ENCODE measurements at places on chromosomes 1 and 21. TPM values are rescaled to one million over a fixed set of nuclear protein-coding genes. Genes with fewer than 3 reads are reported as not detected.

DNA sequence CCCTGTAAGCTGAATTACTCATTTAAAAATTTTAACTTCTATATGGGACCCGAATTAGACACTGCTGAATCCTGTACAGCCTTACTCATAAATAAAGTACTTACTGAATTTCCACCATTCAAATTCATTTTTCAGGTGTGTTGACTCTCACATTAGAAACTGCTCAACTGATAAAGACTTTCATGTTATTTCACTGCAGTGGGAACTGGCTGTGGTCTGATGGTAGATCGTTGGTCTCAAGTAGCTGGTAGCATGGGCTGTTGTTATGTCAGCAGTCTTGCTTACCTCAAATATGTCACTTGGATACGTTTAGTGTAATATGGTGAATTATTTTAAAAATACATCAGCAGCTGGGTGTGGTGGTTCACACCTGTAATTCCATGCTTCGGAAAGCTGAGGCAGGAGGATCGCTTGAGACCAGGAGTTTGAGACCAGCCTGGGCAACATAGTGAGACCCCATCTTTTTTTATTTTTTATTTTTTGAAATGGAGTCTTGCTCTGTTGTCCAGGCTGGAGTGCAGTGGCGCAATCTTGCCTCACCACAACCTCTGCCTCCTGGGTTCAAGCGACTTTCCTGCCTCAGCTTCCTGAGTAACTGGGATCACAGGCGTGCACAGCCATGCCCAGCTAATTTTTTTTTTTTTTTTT lies 10.4 kb downstream of the DEGS1 start:
- no peak for DNase-seq

DNA sequence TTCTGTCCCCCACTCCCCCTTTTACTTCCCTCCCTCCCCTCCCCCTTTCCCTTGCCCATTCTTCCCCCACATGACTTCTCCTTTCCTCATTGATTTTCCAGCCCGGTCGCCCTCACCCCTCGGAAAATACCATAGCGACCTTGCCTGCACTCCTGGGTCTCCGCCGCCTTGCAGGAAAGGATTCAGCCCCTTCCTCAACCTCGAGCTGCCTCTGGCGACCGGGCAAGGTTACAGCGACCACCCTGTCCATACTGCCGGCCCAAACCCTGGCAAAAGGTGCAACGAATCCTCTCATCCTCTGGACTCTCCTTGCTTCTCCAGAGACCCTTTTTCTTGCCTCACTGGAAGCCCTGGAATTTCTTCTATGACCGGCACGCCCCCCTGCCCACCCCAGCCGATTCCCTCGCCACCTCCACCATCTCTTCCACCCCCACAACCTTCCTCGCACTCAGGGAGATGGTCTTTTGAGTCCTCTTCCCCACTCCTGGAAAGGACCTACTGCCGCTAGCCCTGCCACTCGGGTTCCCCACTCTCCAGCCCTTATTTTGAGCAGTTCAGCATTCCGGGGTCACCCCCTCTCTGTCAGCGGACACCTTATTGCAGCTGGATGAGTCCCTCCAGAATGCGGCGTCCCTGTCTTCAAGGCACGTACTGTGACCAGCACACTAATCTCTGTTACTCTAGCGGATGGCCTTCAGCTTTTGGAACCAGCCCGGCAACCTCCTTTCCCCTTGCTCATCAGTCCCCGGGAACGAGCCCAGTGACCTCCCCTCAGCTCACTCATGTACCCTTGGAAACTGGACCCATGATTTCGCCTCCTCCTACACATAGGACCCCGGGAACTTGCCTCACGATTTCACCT lies 846 bp downstream of the NSUN4 start:
- DNase-seq, result no peak

- DNase-seq, result no peak
These were observed 316.8 kb downstream of the NFIA start for GRCh38 chr1:61399199-61399598.

ATAD3C gene
- total RNA-seq, result not detected

DNAI4 gene
- 0.41 TPM for total RNA-seq

HLX gene
- total RNA-seq, result 5.7 TPM

EVA1C gene
- 14.4 TPM for total RNA-seq

DNA sequence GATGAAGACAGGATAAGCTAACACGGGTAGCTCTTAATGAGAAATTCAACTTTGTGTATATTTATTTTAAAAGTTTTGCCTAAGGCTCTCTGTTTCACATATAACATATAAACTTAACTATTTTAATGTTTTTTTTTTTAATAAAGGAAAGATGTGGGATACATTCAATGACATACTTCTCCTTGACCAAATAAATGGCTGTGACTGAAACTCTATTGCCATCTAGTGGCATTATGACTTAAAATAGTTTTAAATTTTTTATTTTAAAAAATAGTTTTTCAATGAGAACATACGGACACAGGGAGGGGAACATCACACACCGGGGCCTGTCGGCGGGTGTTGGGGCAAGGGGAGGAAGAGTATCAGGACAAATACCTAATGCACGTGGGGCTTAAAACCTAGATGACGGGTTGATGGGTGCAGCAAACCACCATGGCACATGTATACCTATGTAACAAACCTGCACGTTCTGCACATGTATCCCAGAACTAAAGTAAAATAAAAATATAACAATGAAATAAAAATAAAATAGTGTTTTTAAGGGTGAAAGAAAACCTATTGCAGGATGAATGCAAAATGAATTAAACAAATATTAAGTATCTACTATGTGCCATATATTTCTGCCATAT lies 83.4 kb downstream of the LYST start:
- no peak for DNase-seq

- peak; percentile 15 for DNase-seq
These were observed 28.8 kb upstream of the ZBTB18 start for GRCh38 chr1:244022311-244022710.

DNA sequence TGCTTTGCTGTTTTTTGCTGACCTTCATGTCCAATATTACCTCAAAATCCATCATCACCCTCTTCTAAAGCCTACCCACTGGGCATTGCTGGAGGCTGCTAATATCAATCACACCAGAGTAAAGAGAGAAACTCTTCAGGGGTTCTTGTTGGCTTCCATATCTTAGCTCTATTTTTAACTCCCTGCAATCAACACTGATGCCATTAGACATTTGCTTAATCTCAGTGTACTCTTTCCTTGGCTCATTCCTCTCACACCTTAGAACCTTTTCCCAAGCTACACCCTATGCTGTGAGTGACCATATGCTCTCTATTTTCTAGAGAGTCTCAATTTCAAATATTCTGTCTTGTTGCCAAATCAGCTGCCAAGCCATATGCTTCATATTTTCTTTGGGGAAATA lies 40.6 kb upstream of the RABGAP1L start:
- DNase-seq, result no peak

- DNase-seq, result no peak
These were observed 1.0 kb upstream of the EFNA1 start for GRCh38 chr1:155126556-155127104.

CCDC17 gene
- total RNA-seq, result 6.9 TPM

DNA sequence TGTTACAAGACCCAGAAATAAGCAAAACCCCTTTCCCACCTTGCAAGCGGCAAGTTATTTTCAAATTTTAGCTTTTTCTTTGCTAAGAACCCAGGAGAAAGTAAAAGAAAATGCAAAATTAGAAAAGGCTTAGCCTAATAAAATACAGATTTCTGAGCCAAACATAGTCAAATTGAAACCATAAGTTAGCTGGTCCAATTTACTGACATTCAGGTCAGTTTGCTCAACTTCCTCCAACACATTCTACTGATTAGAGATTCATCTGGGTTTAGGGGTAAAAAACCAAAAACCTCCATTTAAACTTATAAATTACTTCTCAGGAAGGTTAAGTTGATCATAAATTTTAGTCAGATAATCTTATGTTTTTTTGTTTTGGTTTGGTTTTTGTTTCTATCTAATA lies 701.8 kb upstream of the CXADR start:
- DNase-seq, result no peak

- no peak for DNase-seq
These were observed 1098.1 kb downstream of the NCAM2 start for GRCh38 chr21:22096314-22096713.

GRCh38 chr1:28905921-28906666 lies 8.3 kb upstream of the EPB41 start:
- no peak for DNase-seq

DNA sequence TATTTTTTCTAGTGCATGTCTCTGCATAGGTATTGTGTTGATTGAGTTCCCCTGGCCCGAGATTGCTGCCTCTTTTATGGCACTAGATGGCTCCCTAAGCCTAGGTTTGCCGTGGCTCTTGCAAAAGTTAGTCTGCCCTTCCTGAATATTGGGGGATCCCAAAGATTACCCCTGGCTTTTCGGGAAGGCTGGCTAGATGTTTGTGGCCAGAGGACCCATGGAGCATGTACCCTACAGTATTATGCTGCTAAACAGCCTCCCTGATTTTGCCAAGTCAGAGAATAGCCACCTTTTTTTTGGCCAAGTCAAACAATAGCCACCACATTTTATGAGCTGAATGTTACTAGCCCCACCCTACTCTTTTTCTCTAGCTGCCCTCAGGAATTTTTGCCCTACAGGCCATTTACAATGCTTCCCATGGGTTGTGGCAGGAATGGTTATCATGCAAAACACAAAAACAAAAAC lies 343.2 kb downstream of the OLFM3 start:
- DNase-seq, result no peak

BCAR3 gene
- 21.2 TPM for total RNA-seq

SGIP1 gene
- total RNA-seq, result 7.1 TPM

GRCh38 chr1:3678361-3679097 lies 26.2 kb downstream of the TP73 start:
- no peak for DNase-seq

DNA sequence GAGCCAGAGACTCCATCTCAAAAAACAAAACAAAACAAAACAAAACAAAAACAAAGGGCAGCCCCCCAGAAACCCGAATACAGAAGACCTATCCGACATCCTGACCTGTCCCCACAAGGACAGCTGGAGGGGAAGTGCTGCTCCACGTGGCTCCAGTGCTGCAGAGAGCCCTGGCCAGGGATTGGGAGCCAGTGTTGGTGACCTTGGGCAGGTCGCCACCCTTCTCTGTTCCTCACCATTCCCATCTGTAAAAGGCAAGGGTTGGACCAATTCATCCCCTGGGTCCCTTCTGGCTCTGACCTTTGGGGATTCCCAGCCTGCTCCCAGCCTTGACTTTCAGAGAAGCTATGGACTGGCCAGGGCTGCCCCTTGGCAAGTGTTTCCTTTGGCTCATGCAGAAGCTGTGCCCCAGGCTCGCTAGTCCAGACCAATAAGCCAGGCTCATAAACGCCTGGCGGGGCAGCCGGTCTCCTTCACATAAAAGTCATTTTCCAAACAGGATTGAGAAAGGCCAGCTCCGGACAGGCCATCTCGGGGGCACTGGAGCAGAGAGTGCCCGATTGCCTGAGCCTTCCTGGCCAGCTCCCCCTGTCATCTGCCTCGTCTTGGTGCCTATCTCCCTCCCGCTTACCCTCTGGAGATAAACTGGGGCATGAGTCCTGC lies 20.0 kb upstream of the PADI1 start:
- no peak for DNase-seq

DNA sequence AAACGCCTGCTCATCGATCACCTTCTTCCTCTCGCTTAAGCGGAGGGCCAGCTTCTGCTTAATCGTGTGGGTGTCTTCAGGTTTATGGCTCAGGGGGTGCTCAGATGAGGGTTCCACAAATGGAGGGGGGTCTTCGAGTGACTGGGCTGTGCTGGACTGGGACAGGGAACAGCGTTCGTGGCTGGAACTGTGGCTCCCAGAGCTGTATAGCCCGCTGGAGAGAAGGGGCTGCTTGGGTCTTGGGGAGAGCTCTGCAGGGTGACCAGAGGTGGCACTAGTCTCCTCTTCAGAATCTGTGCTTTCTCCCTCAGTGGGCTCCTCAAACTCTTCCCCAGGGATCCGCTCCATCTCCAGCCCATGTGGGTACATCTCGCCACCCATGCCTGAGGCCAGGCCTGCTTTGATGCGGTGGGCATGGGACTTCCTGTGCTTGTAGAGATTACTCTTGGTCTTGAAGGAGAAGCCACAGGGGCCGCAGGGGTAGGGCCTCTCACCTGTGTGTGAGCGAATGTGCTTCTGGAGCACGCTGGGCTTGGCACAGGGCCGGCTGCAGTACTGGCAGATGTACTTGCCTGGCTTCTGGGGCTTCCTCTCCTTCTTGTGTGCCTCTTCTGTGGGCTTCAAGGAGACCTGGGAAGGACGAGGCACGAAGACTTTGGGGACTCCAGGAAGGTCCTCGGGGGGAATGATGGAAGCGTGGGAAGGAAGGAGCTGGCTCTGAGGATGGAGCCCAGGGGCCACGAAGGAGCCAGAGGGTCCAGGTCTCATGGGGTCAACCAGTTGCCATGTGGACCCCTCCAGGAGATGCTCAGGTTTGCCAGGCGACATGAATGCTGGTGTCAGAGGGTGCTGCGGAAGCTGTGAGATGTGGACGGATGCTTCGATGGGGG lies 99.4 kb upstream of the EDN2 start:
- DNase-seq, result no peak

DNA sequence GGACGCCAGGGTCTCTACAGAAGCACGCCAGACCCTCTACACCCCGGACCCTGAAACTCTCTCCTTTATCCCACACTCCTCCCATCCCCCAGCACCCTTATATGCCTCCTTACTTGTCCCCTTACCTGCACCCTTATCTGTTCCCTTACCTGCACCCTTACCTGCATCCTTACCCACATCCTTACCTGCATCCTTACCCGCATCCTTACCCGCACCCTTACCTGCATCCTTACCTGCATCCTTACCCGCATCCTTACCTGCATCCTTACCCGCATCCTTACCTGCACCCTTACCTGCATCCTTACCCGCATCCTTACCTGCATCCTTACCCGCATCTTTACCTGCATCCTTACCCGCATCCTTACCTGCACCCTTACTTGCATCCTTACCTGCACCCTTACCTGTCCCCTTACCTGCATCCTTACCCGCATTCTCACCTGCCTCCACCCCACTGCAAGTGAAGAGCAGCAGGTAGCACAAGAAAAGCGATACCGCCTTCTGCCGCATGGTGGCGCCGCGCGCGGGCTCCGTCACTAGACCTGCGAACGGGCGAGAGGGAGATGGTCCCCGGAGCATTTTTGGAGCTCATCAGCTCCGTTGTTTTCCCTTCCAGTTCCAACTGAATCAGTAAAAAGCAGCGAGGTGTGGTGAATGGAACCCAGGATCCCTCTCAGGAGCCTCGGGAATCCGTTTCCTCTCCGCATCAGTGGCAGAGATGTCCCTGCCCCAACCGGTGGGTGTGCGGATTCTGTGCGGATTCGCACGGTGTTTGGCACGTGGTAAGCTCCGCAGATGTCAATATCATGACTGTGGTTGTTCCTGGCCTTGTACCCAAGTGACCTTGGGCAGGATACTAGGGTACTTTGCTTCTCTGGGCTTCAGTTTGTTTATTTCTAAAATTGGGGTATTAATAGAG lies 2.9 kb downstream of the IFI6 start:
- DNase-seq, result peak; percentile 48

DNA sequence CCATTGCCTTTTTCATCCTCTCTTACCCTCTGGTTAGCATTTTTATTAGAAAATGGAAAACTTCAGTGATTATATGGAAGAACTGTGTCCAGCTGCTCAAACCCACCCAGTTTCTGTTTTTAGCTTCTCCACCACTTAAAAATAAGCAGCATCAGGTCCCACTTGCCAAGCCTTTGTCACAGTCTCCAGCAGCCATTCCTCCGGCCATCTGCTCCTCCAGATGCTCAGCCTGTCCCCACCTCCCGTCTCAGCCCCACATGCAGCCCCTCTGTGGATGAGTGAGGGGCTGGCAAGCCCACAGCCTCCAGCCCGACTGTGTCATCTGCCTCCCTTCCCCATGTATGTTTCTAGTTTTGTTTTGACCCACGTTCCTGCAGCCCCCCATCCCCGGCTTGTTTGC lies 289.7 kb downstream of the HHAT start:
- no peak for DNase-seq

GRCh38 chr1:24931468-24932231 lies 1.6 kb upstream of the RUNX3 start:
- no peak for DNase-seq

PEA15 gene
- total RNA-seq, result 34.7 TPM

DPT gene
- total RNA-seq, result 16.4 TPM

Measured in gastrocnemius medialis (tissue), 4 donors.